Natural killer cell treated with Interleukin-12 subunit alpha and Interleukin-12 subunit beta and Interleukin-15 and Interleukin-18, amount 100 ng/mL, for 72 hours (primary cell): ENCODE measurements at places on chromosomes 7 and 10.

- H3K27ac ChIP-seq: no peak overlapping the region
- H3K27me3 ChIP-seq: peaks cover 6% of the 10 kb centered on the region
- DNase-seq: no peak
- H3K4me1 ChIP-seq: no peaks in the 10 kb centered on the region
- no peaks in the 10 kb centered on the region for H3K36me3 ChIP-seq
Measured at GRCh38 chr7:73812996-73813395, 17.8 kb upstream of the CLDN4 start.

DNA sequence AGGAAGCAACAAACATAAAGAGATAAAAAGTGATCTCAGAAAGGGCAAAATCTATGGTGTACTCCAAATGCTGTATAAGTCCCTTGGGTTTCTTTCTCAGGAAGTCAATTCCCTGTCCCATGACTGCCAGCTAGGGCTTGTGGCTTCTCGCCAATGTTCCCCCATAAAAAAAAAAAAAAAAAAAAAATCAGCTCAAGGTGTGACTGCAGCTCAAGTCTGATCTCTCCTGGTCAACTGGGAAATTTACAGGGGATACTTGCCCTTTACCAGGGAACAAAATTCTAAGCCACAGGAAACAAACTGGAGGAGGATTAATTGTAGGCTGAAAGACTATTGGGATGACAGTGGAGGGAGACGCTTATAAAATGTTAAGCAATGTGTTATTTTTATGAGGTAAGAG, 76.0 kb downstream of the PCGF5 start:
- no peak overlapping the region for H3K4me3 ChIP-seq
- H3K27me3 ChIP-seq: peaks cover 20% of the 10 kb centered on the region
- peaks cover 8% of the 10 kb centered on the region for H3K4me1 ChIP-seq
- DNase-seq: no peak
- H3K27ac ChIP-seq: no peak overlapping the region

DNA sequence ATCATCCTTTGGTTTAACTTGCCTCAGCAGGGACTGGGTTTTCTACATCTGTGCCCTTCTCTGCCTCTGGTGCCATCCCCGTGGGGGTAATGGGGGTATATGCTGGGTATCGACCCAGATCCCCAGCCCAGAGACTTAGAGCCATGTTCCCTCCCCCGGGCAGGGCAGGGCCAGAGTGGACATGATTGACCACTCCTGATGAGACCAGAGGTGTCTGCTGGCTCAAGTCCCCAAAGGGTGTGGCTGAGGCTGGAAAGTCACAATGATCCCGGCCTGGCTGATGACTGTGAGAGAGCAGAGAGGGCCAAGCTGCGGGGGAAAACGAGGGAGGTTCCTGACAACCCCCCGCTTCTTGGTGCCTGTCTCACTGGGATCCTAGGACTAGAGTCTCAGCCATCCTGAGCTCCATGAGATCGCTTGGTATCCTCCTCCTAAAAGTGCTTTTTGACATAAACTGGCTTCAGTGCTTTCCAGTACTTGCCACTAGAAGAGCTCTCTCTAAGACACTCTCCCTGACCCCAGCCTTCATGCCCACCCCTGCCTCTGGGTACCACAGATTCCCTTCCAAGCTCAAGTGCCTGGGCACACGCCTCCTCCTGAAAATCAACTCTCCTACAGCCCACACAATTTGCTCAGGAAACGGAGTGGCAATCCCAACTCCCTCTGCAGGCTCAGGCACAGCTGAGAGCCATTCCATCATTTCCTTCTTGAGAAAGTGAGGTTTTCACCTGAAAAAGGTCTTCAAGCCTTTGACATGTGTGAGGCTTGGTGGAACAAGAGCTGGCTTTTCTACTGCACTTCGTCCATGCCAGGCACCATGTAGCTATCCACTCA, 33.9 kb downstream of the DRGX start:
- H3K27me3 ChIP-seq: peaks cover 2% of the 10 kb centered on the region
- no peak overlapping the region for H3K4me3 ChIP-seq
- peaks cover 1% of the 10 kb centered on the region for H3K4me1 ChIP-seq

- no peaks in the 10 kb centered on the region for H3K36me3 ChIP-seq
- H3K4me1 ChIP-seq: peaks cover 23% of the 10 kb centered on the region
- no peaks in the 10 kb centered on the region for H3K27me3 ChIP-seq
- no peak overlapping the region for H3K27ac ChIP-seq
Measured at GRCh38 chr10:16770141-16770540, 47.1 kb downstream of the RSU1 start.

- peaks cover 27% of the 10 kb centered on the region for H3K4me1 ChIP-seq
- no peaks in the 10 kb centered on the region for H3K27me3 ChIP-seq
- DNase-seq: peak; percentile 69
- H3K27ac ChIP-seq: no peak overlapping the region
Measured at GRCh38 chr10:109933984-109934565, 10.8 kb upstream of the XPNPEP1 start.

- no peak overlapping the region for H3K4me3 ChIP-seq
- no peaks in the 10 kb centered on the region for H3K4me1 ChIP-seq
- H3K36me3 ChIP-seq: no peaks in the 10 kb centered on the region
- peaks cover 38% of the 10 kb centered on the region for H3K27me3 ChIP-seq
- H3K27ac ChIP-seq: no peak overlapping the region
Measured at GRCh38 chr7:54888067-54888733, 129.2 kb upstream of the SEC61G start.

DNA sequence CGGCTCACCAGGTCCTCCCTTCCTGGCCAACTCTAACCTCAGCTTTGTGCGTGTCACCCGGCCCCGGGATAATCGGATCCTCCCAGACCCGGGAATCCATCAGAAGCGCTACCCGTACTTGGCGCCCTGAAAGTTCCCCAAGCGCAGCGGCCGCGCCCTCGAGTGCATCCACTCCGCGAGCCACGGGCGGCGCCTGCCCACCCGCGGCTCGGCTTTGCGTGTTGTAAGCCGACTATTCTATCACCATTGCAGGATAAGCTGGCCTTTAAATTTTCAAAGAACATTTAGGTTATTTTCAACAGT, 35.7 kb upstream of the EBLN1 start:
- no peak for DNase-seq
- H3K4me3 ChIP-seq: peak overlapping the region; percentile 97
- H3K27ac ChIP-seq: peak overlapping the region; percentile 29
- H3K36me3 ChIP-seq: peaks cover 7% of the 10 kb centered on the region
- peaks cover 28% of the 10 kb centered on the region for H3K27me3 ChIP-seq

GRCh38 chr10:62992145-62992721, 140.9 kb upstream of the NRBF2 start:
- DNase-seq: no peak
- peaks cover 1% of the 10 kb centered on the region for H3K27me3 ChIP-seq
- peaks cover 2% of the 10 kb centered on the region for H3K4me1 ChIP-seq
- peak overlapping the region; percentile 44 for H3K4me3 ChIP-seq
- no peaks in the 10 kb centered on the region for H3K36me3 ChIP-seq

- no peaks in the 10 kb centered on the region for H3K27me3 ChIP-seq
- peak overlapping the region; percentile 75 for H3K4me3 ChIP-seq
- DNase-seq: peak; percentile 97
- peak overlapping the region; percentile 95 for H3K27ac ChIP-seq
Measured at GRCh38 chr7:92904244-92905131, 68.1 kb upstream of the CDK6 start.

DNA sequence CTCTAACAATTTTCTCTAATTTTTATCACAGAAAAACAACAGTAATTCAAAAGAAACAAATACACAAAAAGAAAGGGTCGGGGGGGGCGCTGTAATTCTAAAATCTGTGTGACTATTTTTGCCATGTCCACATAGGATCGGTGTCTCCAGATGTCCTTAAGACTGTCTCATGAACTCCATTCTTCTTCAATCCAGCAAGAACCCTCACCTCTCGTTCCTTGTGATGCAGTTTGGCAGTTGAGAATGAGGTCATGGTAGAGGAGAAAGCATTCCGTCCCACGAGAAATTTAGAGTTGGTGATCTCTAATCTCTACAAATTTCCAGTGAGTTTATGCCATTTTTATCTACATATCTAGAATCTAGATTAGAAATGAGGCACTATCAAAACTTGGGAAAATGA, 394.7 kb downstream of the TFEC start:
- H3K4me1 ChIP-seq: no peaks in the 10 kb centered on the region
- no peak overlapping the region for H3K27ac ChIP-seq
- no peak for DNase-seq
- no peak overlapping the region for H3K4me3 ChIP-seq

GRCh38 chr7:133601617-133602016, 348.7 kb downstream of the EXOC4 start:
- peak overlapping the region; percentile 51 for H3K27ac ChIP-seq
- peaks cover 19% of the 10 kb centered on the region for H3K4me1 ChIP-seq
- no peak for DNase-seq
- no peaks in the 10 kb centered on the region for H3K36me3 ChIP-seq
- no peak overlapping the region for H3K4me3 ChIP-seq

- no peaks in the 10 kb centered on the region for H3K27me3 ChIP-seq
- H3K36me3 ChIP-seq: peaks cover 4% of the 10 kb centered on the region
- DNase-seq: no peak
Measured at GRCh38 chr10:90227217-90227656, 525.8 kb downstream of the KIF20B start.

DNA sequence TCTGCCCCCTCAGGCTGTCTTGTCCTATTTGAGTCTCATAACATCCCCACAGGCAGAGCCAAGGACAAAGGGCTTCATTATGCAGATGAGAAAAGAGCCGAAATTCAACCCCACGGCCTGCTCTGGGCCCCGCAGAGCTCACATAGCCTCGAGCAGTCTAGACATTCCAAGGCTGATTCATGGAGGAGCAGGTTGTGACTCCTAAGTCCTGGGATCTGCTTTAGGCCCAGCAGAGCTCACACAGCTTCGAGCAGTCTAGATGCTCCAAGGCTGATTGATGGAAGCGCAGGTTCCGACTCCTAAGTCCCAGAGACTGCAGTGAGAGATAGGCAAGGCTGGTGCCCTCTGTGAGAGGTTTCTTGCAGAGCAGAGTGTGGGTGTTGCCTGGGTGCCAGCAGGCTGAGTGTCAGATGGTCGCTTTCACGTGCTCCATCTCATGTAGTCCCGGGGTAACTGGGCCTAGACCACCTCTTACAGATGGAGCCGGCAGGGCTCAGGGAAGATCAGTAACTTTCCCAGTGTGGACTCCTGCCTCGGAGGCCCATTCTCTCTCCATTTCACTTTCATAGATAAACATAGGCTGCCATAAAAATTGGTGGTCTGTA, 436.1 kb upstream of the FOXK1 start:
- peaks cover 2% of the 10 kb centered on the region for H3K36me3 ChIP-seq
- no peak for DNase-seq
- no peak overlapping the region for H3K27ac ChIP-seq
- H3K4me1 ChIP-seq: no peaks in the 10 kb centered on the region

DNA sequence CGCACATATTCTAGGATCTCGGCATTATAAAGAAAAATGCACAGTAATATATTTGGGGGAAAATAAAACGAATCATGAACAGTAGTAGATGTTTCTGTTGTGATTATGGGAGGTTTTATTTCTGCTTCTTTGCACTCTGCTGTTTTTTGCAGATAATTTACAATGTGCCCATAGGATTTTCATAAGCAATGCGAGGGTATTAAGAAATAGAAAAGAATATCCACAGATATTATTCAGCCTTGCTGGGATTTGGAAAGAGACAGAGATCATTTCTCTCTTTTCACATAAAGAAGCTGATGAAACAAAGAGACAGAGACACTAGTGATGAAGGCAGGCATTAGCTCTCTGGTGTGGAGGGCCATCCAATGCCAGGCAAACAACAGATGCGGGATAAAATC, 158.6 kb downstream of the KCNMA1 start:
- no peaks in the 10 kb centered on the region for H3K4me1 ChIP-seq
- no peaks in the 10 kb centered on the region for H3K36me3 ChIP-seq
- no peak overlapping the region for H3K27ac ChIP-seq
- H3K27me3 ChIP-seq: peaks cover 5% of the 10 kb centered on the region

DNA sequence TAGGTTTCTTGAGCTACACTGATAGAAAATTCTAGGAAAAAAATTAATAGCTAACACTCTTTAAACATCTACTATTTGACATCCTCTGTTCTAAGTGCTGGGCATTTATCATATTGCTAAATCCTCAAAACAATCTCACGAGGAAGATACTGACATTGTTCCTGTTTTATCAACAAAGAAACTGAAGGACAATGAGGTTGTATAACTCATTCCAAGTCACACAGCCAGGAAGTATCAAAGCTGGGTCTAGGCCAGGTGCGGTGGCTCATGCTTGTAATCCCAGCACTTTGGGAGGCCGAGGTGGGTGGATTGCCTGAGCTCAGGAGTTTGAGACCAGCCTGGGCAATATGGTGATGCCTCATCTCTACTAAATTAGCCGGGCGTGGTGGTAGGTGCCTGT, 51.6 kb upstream of the IL6 start:
- DNase-seq: no peak
- H3K36me3 ChIP-seq: peaks cover 14% of the 10 kb centered on the region
- peaks cover 50% of the 10 kb centered on the region for H3K4me1 ChIP-seq
- H3K4me3 ChIP-seq: peak overlapping the region; percentile 85

- DNase-seq: no peak
- H3K27me3 ChIP-seq: peaks cover 17% of the 10 kb centered on the region
- no peak overlapping the region for H3K27ac ChIP-seq
- H3K4me1 ChIP-seq: no peaks in the 10 kb centered on the region
Measured at GRCh38 chr10:77479586-77479985, 158.0 kb downstream of the KCNMA1 start.

DNA sequence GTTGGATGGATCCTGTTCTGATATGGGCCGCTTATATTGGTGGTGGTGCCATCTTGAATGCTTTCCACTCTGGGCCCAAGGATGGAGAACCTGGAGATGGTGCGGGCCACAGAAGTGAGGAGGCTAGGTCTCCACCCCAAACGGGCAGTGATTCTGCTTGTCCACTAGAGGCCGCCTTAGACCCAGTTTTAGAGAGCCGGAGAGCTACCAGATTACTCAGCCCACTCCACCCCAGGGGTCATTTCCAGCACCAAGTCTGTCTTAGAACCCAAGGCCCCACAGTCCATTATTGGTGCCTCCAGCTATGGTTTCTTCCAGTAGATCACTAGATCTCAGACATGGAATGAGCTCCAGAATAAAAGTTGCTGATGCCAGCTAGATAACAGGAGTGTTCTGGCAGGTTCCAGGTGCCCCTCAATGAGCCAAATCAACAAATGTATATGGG, 11.8 kb upstream of the CAMK2G start:
- DNase-seq: peak; percentile 75
- H3K4me3 ChIP-seq: no peak overlapping the region
- H3K4me1 ChIP-seq: peaks cover 10% of the 10 kb centered on the region
- no peak overlapping the region for H3K27ac ChIP-seq
- peaks cover 3% of the 10 kb centered on the region for H3K27me3 ChIP-seq
- no peaks in the 10 kb centered on the region for H3K36me3 ChIP-seq

- no peak overlapping the region for H3K27ac ChIP-seq
- H3K27me3 ChIP-seq: no peaks in the 10 kb centered on the region
- peaks cover 16% of the 10 kb centered on the region for H3K4me1 ChIP-seq
- no peak overlapping the region for H3K4me3 ChIP-seq
- no peaks in the 10 kb centered on the region for H3K36me3 ChIP-seq
Measured at GRCh38 chr7:150996376-150997074, 5.7 kb downstream of the NOS3 start.

- H3K27me3 ChIP-seq: no peaks in the 10 kb centered on the region
- peaks cover 18% of the 10 kb centered on the region for H3K4me1 ChIP-seq
- no peak for DNase-seq
Measured at GRCh38 chr10:99435986-99436638, 5.7 kb upstream of the GOT1 start.

GRCh38 chr10:80501913-80502521, 35.7 kb upstream of the SH2D4B start:
- DNase-seq: no peak
- H3K27me3 ChIP-seq: no peaks in the 10 kb centered on the region
- H3K27ac ChIP-seq: peak overlapping the region; percentile 84
- H3K4me3 ChIP-seq: peak overlapping the region; percentile 14
- H3K4me1 ChIP-seq: peaks cover 85% of the 10 kb centered on the region
- peaks cover 1% of the 10 kb centered on the region for H3K36me3 ChIP-seq

- no peaks in the 10 kb centered on the region for H3K36me3 ChIP-seq
- DNase-seq: no peak
- H3K4me1 ChIP-seq: no peaks in the 10 kb centered on the region
- no peak overlapping the region for H3K27ac ChIP-seq
- H3K4me3 ChIP-seq: no peak overlapping the region
Measured at GRCh38 chr10:27815261-27815660, 69.6 kb upstream of the MKX start.
